NCI-H2171 treated with DMSO at 0.1 percent for 48 hours (cell line): ENCODE measurements at places on chromosomes 5 and 9.

- DNase-seq = no peak
Measured at GRCh38 chr9:126700903-126701812, 87.4 kb downstream of the LMX1B start.

DNA sequence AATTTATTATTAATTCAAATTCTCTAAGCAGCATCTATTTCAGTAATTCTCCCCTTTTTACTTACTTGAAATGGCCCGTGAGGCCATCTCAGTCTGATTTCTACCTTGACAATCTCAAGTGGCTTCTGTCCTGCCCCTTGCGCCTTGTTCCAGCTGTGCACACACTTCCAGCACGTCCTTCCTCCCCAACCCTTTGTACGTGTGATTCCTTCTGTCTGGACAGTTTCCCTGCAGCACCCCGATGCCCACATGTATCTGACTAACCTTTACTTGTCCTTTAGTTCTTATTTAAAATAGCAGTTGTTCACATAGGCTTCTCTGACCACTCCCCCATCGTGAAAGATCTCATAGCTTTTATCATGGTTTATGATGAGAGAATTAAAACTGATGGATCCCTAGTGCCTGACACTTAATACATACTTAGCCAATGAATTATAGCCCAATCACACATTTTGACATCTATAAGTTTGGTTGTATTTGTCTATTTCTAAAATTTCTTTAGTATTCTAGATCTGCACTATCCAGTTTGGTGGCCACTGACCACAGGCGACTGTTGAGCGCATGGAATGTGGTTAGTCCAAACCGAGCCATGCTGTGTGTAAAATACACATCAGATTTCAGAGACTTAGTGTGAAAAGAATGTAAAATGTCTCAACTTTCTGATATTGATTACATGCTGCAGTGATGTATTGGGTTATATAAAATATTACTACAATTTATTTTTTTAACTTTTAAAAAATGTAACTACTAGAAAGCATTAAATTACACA is 14.3 kb downstream of the ZBTB34 start:
- DNase-seq = no peak

DNA sequence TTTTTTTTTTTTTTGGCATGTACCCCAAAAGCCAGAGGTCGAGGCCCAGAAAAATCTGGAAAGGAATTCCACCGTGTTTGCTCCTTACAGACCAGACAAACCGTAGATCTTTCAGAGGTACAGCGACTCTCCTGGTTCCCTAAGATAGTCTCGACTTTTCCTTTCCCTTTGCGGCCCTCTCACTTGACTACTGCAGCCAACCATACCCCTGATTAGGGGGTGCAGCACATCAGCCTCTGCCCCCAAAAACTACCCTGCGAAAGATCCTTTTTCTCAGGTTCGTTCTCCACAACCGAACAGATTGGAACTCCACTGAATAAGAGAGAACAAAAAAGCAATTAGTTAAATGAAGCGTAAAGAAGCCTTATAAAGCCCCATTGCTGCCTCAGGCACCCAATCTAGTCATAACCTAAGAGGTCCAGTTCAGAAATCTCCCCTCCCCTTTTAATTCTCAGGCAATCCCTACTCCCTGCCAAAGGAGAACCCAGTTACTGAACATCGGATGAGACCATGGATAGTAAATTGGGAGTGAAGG is 379 bp upstream of the TICAM2 start:
- peak; percentile 3 for DNase-seq

- no peak for DNase-seq
Measured at GRCh38 chr5:138538943-138539627, 4.0 kb downstream of the ETF1 start.

DNA sequence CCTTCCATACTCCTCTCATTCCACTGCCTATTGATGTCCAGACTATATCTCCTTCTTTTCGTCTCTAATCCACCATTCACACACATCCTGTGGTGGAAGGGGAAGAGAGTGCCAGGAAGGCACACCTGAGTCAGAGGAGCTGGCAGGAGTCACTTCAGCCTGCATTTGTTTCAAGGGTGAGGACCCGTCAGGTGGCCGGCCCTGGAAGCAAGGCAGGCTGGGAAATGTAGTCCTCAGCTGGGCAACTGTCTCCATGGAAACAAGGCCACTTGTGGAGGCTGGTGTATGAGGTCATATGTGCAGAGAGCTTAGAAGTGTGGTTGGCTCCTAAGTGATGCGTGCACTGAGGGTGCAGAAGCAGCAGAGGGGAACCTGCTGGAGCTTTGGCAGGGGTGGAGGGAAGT is 278.4 kb downstream of the NSG2 start:
- DNase-seq = no peak
